ENCODE measurements at places on chromosomes 1 and 21. TPM values are rescaled to one million over a fixed set of nuclear protein-coding genes. Genes with fewer than 3 reads are reported as not detected.

The GNL2 gene
- polyA plus RNA-seq = 49.0 TPM

The C4BPA gene
- 0.47 TPM for polyA plus RNA-seq

The PGLYRP3 gene
- not detected for polyA plus RNA-seq

The ATXN7L2 gene
- polyA plus RNA-seq = 38.9 TPM

The RXFP4 gene
- not detected for polyA plus RNA-seq

The TRIM67 gene
- 0.08 TPM for polyA plus RNA-seq

The OR6K3 gene
- polyA plus RNA-seq = not detected

The BEST4 gene
- polyA plus RNA-seq = 0.27 TPM

The ADAMTS4 gene
- polyA plus RNA-seq = 11.8 TPM

The NRIP1 gene
- polyA plus RNA-seq = 47.8 TPM

The TMOD4 gene
- polyA plus RNA-seq = 43.2 TPM

The TEKT2 gene
- polyA plus RNA-seq = 0.24 TPM

The CENPF gene
- polyA plus RNA-seq = 27.5 TPM

The DUSP10 gene
- polyA plus RNA-seq = 20.6 TPM

The PDC gene
- 0.54 TPM for polyA plus RNA-seq

The AGT gene
- 17.4 TPM for polyA plus RNA-seq

The PCSK9 gene
- polyA plus RNA-seq = 3.9 TPM

The LRRC38 gene
- polyA plus RNA-seq = 42.3 TPM

The ATAD3C gene
- 0.30 TPM for polyA plus RNA-seq
